ENCODE measurements at places on chromosomes 3 and 15.

DNA sequence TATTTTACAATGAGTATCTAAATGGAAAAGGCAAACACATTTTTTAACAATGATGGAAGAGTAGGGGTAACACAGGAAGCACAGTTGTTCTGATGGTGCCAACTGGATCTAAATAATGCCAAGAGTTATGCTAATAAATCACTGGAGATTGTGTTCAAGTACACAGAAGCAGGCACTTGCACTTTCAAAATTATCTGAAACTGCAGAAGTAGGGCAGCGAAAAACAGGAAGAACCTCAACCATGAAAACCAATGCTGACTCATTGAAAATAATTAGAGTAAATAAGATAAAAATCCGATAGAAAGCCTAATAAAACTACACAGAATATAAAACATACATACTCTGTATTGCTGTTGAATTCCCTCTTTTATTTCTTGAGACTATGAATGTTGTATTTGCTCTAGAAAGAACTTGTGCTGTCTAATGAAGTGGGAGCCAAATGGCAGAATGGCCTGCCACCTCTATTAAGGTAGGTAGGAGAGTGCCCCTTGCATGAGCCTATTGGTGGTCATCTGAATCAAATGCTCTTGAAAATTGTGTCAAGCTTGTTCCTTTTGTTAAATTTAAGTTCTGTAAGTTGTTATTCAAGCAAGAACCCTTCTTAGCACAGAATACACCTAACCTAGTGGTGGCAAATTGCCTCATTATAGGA lies 93.7 kb downstream of the ABI3BP start:
- DNase-seq = no peak

- no peak for DNase-seq
Observed at GRCh38 chr3:73601011-73601410, 23.7 kb downstream of the PDZRN3 start.

DNA sequence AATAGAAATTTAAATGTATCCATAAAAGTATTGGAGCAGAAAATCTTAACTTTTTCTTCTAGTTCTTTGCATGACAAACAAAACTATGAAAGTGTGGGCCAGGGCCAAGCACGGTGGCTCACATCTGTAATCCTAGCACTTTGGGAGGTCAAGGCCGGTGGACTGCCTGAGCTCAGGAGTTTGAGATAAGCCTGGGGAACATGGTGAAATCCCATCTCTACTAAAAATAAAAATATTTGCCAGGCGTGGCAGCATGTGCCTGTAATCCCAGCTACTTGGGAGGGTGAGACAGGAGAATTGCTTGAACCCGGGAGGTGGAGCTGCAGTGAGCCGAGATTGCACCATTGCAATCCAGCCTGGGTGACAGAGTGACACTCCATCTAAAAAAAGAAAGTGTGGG lies 93.0 kb upstream of the ASB14 start:
- no peak for DNase-seq

DNA sequence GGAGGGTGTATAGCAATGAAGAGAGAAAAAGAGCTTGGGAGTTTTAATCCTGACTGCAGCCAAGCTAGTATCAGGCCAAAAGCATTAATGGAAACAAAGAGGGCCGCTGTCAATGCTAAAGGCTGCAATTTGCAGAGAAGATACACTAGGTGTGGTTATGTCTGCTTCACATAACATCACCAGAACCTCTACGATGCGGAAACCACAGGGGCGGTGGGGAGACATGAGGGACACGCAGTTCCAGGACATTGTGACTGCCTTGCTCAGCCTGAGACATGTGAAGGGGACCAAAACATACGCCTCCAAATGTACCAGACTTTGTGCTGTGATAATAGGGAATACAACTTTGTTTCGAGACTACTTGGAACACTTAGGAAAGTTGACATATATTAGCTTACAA lies 88.4 kb downstream of the APBA2 start:
- DNase-seq = no peak

GRCh38 chr3:49164983-49165720 lies 979 bp downstream of the CCDC71 start:
- DNase-seq = no peak

- DNase-seq = no peak
Observed at GRCh38 chr3:72746430-72747411, 101.5 kb downstream of the SHQ1 start.

DNA sequence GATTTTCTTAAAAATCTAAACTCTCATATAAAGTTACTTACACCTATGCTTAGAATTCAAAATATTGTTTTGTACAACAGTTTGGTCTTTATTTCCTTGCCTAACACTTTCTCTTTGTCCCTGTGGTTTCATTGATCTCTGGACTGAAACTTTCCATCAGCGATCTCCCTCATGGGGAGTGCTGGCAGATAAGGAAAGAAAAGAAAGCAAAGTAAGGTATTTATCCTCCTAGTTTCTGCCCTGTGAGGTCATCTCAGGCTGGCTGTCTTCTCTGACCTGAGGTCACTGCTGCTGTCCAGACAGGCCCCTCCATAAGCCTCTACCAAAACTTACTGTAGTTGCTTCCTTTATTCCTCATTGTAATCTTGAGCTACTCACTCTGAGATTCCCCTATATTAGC lies 57.9 kb upstream of the EPHA6 start:
- DNase-seq = no peak

DNA sequence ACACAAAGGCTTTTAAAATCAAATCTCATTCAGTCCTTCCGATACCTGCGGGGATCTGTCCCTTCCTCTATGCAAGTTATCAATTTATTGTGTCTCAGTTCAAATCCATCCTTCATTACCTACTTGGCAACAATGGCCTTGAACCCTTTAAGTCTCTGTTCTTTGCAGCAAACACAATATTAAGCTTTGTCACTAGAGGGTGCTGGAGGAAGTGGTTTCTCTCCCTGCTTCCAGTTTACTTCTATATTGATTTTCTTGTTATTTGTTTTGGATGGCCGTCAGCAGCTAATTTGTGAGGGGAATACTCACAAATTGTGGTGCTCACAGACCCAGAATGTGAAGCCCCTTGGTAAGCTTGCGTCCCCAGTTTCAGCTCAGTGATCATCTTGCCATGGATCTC lies 278.3 kb downstream of the FGF12 start:
- no peak for DNase-seq

GRCh38 chr3:69671082-69671952 lies 67.9 kb upstream of the MITF start:
- no peak for DNase-seq

- DNase-seq = no peak
Observed at GRCh38 chr3:134799393-134799792, 4.3 kb downstream of the EPHB1 start.

DNA sequence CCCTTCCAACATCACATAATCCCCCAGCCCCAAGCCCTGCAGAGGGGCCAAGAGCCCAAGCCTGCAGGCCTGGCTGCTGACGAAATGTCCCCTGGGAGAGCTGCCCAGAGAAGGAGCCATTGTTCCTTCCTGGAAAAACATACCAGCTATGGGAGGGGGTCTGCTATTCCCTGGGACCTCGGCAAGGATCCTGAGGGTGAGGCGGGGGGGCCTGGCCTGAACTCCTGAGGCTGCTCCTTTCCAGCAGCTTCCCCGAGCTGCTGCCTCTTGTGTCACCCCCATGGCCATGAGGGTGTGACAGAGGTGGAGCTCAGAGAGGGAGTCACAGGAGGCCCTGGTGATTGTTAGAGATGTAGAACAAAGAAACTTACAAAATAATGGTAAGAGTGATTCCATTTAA lies 12.9 kb downstream of the LOXL1 start:
- no peak for DNase-seq

DNA sequence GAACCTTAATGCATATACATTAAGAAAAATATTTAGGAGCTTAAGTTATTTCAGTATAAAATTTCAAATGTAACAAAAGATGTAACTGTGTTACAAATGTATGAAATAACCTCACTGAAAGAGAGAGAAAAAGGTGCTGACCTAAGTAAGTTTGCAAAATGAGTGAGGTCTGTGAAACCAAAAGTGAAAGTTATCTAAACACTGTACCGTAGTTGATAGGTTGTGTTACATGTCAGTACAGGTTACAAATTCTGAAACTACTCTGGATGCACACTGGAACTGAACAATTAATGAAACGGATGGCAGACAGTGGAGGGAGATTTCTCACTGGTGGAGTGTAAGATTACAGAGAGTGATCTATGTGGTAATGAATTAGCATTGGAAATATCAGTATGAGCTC lies 420.7 kb downstream of the ZNF385D start:
- DNase-seq = no peak

- no peak for DNase-seq
Observed at GRCh38 chr3:102113421-102114041, 264.2 kb downstream of the NFKBIZ start.
